GM12878 (cell line): ENCODE measurements at places on chromosomes 2 and 18.

GRCh38 chr2:34652636-34653035 lies 1053.5 kb upstream of the FAM98A start:
- no peak for DNase-seq

GRCh38 chr2:111176867-111177266 lies 56.2 kb downstream of the BCL2L11 start:
- no peak for DNase-seq

DNA sequence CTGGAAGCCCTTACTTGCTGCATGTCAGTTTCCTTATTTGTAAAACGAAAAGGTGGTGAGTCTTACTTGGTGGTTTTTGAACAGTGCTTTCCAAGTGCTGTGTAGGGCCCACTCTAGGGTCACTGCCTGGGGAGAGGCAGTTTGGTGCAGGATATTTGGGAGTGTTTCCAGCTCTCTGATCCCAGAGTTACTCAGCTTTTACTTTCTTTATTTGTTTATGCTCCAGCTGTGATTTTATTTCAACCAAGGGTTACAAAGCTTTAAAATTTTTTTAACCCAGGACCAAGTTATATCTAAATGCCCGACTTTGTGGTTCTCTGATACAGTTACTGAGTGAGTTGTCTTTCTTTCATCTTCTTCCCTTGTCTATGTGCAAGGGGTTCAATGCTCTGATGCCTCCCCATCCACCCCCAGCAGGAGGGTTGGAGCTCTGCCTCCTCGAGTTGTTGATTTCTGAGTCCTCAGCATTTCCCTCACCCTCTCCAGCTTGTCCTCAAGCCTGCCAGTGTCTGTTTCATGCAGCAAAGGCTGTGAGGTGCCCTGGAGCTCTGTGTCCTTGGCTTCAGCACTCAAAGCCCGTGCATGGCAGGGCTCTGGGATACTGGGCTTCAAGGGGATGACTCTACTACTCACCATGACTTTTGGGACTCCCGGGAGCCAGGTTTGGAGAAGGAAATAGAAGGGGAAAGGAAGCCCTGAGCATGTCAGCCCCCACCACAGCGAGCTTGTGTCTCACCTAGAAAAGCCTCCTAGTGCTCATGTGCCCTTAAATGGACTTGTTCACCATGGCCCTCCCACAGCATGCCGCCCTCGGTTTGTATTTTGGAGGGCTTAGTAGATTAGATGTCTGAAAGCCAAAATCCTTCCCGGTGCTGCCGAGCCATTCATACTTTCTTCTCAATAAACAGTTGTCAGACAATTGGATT lies 236.8 kb downstream of the SETBP1 start:
- DNase-seq: no peak

- no peak for DNase-seq
Observed at GRCh38 chr2:28901841-28902240, 7.4 kb downstream of the WDR43 start.

- DNase-seq: no peak
Observed at GRCh38 chr2:12676771-12677170, 40.0 kb upstream of the TRIB2 start.

DNA sequence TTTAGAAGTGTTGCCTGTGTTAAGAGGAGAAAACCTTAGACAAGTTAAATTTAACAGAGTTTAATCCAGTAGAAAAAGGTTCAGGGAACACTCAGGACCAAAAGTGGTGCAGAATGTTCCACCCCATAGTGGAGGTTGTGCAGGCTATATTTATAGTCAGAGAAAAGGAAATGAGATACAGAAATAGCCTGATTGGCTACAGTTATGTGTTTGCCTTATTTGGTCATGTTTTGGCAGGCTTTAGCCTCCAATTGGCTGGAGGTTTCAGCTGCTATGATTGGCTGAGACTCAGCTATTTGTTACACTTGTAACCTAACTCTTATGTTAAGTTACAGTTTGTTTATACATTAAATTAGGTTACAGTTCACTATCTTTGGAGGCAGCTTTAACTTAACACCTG lies 4.2 kb downstream of the STAMBP start:
- DNase-seq: no peak

DNA sequence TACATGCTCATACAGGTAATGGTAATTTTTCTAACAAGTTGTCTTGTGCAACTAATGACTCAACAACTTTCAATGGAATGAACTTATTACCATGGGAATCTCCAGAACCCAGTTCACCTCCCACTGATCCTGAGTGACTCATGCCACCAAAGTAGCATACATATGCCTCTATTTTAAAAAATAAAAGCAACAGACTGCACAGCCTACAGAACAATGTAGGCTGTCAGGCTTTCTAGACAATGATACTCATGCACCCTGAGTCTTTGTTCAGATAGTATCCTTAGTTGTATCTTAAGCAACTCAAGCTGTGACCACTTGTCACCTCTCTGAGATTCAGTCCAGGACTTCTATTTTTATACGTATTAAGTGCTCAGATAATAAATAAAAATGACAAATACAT lies 531.0 kb upstream of the SETBP1 start:
- DNase-seq: no peak

DNA sequence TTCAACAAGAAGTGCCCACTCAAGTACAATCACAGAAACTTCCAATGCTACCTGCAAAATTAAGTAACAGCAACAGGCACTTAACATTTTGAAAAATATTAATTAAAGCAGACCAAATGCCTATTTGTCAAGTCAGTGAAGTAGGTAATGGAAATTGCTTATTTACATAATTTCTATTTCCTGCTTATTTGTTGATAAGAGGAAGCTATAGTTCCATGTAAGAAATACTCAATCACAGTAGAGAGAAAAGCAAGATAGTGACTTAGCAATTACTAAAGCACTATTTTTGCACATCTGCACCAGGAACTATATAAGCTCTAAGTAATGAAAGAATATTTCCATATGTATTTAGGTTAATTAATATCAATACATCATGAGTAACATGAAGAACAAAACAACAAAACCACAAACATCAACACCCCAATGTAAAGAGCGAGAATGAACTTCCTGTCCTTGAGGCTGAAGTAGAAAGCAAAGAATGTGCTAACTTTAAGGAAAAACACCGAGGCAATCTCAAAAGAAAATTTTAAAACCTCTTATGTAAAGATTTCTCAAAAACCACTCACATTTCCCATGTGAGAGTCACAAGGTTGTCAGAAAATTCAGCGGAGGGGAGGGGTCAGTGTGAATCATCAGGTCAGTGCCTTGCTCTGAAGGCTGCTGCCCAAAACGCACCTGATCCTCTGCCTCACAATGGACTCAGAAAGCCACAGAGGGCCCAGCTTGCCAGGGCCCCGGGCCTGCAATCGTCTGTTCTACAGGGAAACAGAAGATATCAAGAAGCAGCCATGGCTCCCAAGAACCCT lies 12.5 kb downstream of the NPC1 start:
- DNase-seq: no peak

DNA sequence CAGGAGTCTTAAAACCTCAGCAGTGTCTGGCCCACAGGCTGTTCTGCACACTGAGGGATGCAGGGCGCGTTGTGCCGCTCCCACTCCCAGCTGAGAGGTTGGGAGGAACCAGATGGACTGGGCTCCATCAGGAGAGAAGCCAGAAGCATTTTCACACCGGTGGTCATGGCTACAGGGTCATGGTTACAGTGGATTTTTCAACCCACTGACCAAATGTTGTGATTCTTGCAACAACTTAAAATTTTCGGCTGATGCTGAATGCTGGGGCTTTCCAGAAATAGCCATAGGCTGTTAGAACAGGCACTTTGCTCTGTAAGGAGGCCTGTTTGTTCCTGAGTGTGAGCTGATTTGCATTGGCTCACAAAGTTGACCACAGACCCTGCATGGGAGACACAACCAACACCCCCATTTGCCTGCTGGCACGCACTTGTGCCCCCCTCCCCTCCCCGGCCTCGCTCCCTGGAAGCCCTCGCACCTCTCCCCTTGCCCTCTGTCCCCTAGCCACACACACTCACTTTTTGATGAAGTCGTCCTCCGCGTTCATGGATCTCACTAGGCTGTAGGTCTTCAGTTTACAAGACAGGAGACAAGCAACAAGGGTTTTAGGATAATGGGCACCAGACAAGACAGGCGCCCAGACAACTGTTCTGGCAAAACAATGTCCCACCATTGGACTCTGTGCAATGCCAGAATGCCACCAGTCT lies 3.4 kb downstream of the LPIN1 start:
- peak; percentile 60 for DNase-seq

DNA sequence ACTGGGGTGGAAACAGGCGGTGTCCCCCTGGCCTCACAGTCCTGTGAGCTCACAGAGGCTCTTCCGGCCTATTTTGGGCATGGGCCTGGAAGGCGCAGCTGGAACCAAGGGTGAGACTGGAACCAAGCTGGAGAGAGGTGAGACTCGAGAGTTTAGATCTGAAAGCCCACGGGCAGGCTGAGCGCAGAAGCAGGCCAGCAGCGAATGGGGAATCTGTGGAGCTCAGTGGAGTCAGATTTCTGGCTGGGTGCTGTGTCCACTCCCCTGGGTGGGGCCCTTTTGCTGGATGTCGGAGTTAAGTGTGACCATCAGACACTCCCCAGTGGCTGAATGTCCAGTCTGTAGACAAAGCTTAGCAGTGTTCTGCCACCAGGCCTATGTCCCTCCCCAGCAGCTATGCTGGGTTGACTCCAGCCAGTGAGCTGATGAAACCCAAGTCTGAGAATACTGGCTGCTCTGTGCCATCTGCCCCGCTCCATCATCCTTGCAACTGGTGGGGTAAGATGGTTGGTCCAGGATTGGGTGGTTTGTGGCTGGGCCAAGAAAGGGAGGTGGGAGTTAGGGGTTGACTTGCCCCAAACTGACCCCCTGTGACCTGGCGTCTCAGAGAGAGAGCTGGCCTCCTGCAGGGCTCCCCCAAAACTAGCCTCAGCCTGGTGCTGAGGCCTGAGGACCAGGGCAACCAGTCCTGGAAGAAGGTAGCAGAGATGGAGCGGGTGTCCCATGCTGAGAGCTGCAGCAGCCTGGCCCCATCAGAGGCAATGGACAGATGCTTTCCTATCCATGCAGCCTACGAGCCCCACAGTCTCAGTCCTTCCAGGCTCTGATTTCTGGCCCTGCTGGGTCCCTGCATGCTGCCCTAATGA lies 34.4 kb downstream of the CYP26B1 start:
- no peak for DNase-seq

DNA sequence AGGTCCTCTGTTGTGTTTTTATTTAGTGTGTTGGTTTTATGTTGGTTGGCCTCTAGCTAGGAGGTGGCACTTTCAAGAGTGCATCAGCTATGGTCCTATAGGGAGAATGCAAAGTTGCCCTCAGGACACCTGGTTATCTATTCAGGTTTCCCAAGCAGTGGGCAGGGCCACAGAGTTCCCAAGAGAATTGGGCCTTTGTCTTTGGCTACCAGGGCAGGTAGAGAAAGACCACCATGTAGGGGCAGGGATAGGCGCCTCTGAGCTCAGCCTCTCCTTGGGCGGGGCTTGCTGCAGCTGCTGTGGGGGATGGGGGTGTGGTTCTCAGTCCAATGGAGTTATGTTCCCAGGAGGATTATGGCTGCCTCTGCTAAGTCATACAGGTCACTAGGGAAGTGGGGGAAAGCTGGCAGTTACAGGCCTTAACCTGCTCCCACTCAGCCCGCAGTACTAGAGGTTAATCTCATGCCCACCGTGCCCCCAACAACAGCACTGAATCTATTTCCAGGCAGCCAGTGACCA lies 26.0 kb downstream of the ABCB11 start:
- no peak for DNase-seq

DNA sequence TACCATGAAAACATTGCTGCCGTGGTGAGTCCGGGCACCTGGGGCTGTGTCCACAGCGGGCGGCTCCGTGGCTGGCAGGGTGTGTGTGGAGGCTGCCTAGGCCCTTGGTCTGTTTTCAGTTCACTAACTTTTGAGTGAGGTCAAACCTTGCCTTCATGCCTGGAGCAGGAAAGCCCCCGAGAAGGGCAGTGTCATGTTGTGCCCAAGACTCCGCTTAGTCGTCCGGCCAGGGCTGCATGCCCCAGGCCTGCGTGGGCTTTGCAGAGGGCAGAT lies 24.1 kb downstream of the MAL start:
- no peak for DNase-seq

GRCh38 chr2:227827143-227827542 lies 13.5 kb downstream of the CCL20 start:
- no peak for DNase-seq

GRCh38 chr2:120591572-120591971 lies 144.1 kb upstream of the GLI2 start:
- no peak for DNase-seq

DNA sequence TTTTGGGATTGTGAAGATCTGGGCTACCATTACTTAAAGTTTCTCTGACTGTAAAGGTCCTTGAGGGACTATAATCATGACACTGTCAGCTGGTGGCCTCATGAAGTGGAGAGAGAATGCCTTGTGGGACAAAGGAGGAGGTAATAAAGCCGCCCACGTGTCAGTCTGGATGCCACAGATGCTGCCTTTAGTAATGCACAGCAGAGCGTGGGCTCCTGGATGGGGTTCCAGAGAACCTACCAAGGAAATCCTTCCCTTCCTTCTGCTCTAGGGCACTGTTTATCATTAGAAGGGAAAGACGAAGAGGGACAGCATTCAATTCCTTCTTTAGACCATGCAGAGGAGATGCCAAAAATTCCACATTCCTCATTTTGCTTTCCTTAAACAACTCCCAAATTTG lies 63.5 kb downstream of the COL5A2 start:
- DNase-seq: no peak

- no peak for DNase-seq
Observed at GRCh38 chr2:128716299-128716721, 397.6 kb upstream of the HS6ST1 start.

DNA sequence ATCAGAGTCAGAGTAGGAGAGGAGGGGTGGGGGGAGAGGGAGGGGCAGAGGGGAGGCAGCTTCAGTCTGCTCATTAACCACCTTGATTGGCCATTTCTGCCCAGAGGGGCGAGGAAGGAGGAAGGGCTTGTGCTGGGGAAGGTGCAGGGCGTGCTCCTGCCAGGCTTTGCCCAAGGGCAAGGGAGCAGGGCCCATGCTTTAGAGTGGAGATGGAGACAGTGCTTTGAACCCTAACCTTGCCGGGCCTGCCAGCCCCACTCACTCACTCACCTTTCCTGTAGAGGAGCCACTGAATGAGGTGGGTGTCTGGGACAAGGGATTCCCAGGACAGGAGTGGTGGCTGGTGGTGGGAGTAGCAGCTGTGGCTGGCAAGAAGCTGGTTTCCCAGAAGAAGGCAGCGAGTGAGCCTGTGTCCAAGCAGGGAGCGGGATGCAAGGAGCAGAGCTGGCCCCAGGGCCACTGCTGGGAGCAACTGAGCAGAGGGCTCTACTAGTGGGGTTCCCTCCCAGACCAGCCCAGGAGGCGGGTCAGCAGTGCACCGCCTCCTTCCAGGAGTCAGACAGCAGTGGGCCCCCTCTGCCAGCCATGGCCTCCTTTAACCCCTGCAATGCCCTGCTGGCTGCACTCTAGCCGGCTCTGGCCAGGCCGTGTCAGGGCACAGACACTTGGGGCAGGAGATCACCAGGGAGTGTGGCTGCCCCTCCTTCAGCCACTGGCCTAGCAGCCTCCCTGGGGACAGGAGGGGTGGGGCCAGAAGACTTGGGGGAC lies 3.6 kb upstream of the RUFY4 start:
- DNase-seq: no peak

DNA sequence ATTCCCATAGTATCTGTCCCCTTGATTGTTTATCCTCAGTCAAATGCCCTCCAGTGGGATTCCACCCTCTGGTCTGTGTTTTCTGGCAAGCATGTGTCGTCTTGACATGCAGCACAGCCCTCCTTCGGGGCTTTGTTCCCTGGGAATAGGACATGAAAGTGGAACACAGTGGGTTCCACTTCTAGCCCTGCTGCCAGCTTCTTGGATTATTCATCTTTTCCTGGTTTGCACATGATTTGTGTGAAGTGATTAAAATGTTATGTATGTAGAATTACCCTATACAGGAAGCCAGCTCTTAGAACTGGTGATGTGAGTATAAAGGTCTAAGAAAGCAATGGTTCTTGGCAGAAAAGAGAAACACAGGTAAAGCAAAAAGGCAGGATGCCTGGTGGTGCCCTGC lies 142.3 kb downstream of the TANC1 start:
- no peak for DNase-seq
